Fibroblast of lung (primary cell): ENCODE measurements at places on chromosomes 2 and 18.

DNA sequence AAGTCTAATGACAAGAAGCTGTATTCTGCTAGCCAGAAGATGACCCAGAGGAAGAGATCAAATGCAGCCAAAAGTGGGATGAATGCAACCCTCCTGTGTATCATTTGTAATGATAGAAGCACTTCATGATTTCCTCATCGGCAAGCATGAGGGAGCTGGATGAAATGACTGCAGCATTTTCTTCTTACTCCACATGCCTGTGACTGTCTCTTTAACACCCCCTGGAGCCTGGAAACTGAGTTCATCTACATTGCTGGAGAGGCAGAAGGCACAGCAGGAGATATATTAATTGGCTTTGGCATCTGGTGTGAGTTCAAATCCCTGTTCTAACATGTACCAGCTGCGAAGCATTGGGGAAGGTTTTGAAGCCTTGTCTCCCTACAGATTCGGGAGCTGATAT is 37.7 kb downstream of the ID2 start:
- DNase-seq: no peak

DNA sequence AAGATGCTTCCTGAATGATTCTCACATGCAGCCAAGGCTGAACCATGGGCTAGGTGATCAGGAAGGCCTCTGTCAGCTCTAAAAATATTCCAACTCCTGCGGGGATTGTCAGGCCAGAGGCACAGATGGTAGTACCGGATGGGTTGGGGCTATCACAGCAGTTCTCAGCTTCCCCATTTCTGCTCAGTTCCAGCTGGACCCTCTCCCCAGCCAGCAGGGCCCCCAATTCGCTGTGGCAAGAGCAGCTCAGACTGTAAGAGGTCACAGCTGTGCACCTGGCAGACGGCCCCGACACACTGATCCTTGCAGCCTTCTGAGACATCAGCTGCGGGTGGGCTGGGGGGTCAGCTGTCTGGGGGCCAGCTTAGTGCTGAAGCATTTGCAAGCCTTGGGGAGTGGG is 43.6 kb upstream of the TCF7L1 start:
- no peak for DNase-seq

DNA sequence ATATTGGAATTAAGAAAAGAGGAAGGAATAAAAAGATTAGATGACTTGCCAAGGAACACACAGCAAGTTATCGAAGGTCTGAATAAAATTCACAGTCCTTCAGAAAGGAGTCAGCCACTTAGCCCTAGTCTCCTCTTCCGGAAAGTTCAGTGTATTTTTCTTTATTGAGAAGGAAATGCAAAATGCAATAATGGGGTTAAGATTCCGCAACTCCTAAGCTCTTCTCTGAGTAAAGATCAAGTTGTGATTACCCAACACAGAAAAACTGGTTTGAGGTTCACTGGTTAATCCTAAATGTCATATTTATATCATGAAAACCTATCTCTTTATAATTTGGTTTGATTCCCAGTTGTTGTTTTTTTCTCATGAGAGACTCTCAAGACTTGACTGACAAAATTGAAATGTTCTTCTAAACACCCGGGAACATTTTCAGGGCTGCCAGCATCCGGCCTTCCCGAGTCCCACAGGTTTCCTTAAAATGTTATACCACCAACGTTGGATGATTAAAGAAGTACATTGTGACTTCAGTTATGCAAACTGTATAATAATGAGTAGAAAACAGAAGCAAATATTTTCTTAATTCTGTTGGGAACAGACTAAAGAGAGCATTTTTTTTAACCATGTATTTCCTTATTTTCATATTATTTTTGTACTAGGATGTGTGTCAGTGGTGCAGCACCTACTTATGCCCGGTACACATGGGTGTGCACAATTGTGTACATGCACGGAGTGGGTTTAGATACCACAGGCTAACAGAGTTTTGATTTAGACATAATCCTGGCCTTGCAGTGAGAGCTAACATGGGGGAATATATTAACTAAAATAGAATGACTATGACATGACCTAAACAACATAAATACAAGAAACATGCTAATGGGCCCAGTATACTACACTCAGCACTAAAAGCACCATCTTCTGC is 100.2 kb downstream of the STK39 start:
- no peak for DNase-seq

GRCh38 chr2:99827296-99827999 is 314.9 kb downstream of the AFF3 start:
- DNase-seq: no peak

DNA sequence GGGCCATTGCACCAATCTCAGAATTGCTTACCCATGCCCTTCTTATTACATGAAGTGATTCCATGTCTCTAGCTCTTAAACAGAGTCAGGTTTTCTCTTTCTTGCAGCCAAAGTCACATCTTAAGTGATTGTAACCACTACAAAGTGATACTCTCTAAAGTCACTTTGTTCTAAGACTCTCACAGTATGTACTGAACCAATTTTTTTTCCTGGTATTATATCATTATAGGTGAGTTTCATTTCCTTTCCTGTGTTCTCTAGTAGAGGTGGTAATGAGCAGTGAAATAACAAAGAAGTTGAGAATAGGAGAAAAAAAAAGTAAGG is 66.3 kb upstream of the DARS1 start:
- no peak for DNase-seq

DNA sequence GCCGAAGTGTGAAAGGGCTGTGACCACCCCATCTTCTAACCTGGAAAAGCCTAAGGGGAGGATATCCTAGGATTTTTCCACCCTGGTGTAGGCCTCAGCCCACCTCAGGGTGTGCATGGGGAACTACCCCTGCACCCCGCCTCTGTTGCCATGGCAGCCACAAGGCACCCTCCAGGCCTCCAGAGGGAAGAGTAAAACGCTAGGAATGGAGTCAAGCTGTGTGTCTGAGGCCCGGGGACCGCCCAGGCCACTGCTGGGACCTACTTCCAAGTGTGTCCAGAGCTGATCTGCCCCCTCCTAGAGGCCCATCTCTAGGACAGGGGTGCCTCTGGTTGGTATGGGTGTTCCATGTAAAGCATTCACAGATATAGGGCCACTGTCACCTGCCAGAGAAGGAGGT is 86.7 kb downstream of the PLB1 start:
- DNase-seq: no peak

DNA sequence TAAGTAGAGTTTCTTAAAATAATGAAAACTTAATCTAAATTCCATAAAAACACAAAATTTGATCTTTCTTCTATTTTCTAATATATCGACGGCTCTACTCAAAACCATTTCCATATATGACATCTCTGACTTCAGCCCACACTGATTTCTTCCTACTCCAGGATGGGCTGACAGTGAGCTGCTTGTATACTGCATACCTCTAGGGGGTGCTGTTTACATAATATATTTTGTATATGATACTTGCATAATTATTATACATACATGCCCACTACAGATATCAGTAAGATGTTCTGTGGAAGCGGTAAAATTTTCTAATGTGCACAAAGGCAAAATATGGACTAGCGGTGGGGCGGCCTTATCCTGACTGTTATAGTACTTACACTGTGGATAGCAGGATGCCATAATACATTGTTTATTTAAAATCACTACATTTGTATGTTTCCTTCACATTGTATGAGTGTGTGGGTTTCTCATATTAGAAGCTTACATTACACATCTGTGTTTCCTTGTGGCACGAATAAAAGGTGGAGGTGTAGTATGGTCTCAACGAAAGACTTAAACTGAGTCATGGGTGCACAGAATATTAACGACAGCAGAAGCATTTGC is 66.1 kb upstream of the NXPH2 start:
- DNase-seq: peak; percentile 31

- DNase-seq: peak; percentile 52
Observed at GRCh38 chr2:54428108-54428831, 27.9 kb upstream of the SPTBN1 start.

GRCh38 chr2:152189622-152190495 is 14.3 kb upstream of the STAM2 start:
- peak; percentile 86 for DNase-seq

GRCh38 chr18:66168685-66169235 is 417.9 kb downstream of the CDH7 start:
- no peak for DNase-seq

DNA sequence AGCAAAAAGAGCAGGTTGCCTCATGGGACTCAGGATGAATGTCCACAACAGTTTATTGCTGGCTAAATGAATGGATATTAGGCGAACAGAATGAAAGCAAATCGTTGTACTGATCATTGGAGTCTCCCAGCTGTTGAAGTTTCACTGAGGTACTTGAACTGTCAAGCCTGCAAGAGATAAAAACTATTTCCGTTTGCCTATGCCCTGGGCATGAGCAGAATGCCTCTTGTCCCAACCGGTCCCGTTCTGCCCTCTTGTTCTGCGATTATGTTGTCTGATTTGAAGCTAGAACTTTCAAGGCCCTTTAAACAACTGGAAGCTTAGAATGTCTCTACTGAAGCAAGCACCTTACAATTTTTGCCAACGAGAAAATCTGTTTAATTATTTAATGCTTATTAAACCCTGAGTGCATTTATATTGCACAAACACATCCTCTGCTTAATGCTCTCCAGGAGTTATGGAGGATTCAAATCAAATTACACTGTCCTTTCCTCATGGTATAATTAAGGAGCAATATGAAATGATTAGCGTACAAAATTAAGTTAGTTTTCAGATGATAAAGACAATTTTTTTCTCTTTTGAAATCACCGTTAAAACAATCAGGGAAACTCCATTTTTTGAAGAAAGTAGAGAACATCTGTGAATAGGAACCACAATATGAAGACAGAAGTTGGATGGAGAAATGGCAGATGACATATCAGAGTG is 17.7 kb downstream of the QPCT start:
- no peak for DNase-seq

- DNase-seq: no peak
Observed at GRCh38 chr2:62744603-62745002, 39.1 kb downstream of the EHBP1 start.

DNA sequence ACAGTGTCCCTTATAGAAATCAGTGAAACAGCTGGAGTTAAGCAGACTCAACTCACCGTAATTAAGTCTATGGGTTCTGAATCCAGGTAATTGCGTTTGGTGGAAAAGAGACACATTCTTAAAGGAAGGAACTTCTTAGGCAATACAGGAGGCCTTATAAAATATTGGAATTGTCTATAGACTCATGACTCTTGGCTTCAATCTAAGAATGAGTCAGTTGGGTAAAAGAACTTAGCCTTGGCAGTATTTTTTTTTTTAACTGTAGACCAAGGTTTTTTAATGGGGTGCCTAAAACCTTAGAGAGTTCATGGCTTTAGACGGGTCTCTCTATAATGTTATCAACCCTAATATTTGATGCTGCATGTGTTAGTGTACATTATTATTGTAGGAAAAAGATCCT is 47.6 kb downstream of the CCDC85A start:
- no peak for DNase-seq

DNA sequence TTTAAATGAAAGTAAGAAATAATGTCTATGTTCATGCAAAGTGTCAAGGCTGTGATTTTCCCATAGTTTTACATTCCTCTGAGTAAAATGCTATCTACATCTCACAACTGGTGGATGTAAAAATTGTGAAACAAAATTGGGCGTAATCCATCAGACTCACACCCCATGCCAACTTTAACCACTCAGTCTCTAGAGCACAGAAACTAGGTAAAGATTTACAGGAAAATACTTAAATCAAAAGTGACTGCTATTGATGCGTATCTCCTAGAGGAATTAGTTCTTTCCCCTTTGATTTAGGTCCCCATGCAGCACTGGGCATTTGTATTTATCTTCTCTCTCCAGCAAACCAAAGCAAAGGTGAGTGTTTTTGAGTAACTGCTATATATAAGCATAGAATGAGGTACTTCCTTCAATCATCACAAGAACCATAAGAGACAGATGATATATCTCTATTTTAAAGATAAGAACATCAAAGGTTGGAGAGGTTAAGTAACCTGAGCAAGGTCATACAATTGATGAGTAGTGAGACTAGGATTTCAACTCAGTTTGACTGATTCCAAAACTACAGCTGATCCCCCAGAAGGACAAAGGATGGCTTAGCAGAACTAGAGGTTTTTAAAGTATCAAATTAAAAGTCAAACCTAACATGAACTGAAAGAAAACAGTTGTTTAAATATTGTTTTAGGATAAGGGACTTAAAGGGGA is 594.0 kb upstream of the ACVR2A start:
- DNase-seq: no peak

GRCh38 chr2:129092956-129093355 is 774.3 kb upstream of the HS6ST1 start:
- no peak for DNase-seq

- peak; percentile 97 for DNase-seq
Observed at GRCh38 chr18:77108001-77108692, 24.4 kb downstream of the MBP start.

- no peak for DNase-seq
Observed at GRCh38 chr2:111238296-111238695, 117.6 kb downstream of the BCL2L11 start.

GRCh38 chr2:25383806-25384205 is 42.1 kb upstream of the DNMT3A start:
- DNase-seq: no peak

GRCh38 chr2:241803387-241804325 is 5.3 kb upstream of the NEU4 start:
- peak; percentile 32 for DNase-seq

GRCh38 chr18:27541293-27541692 is 356.2 kb upstream of the CHST9 start:
- DNase-seq: no peak

GRCh38 chr2:10329880-10330699 is 27.4 kb downstream of the HPCAL1 start:
- DNase-seq: peak; percentile 38

DNA sequence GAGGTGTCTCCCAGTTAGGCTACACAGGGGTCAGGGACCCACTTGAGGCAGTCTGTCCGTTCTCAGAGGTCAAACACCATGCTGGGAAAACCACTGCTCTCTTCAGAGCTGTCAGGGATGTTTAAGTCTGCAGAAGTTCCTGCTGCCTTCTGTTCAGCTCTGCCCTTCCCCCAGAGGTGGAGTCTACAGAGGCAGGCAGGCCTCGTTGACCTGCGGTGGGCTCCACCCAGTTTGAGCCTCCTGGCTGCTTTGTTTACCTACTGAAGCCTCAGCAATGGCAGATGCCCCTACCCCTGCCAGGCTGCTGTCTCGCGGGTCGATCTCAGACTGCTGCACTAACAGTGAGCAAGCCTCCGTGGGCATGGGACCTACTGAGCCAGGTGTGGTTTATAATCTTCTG is 346.3 kb downstream of the CELF4 start:
- DNase-seq: no peak

DNA sequence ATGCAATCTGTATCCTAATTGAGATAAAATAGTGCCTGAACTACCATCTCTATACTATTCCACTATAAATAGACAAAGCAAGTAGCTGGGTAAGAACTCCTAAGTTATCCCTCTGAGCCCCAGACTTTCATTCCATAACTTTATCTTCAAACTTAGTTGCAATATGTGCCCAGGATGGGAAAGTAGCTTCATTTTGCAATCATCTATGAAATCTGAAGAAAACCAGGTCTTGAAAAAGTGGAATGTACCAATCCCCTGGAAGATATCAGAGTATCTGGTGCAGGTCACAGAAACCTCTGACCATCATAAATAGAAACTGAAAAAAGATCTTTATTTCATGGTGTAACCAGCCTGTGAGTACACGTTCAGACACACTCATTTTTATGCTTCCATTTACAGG is 78.1 kb upstream of the TMEM178A start:
- DNase-seq: no peak
